Breast epithelium (tissue), 4 donors: ENCODE measurements at places on chromosomes 1 and 21. TPM values are rescaled to one million over a fixed set of nuclear protein-coding genes. Genes with fewer than 3 reads are reported as not detected.

NUAK2 gene
- total RNA-seq = 2.2 TPM

RHEX gene
- 0.98 TPM for total RNA-seq

SPATA45 gene
- not detected for total RNA-seq

TMEM269 gene
- total RNA-seq = under 0.01 TPM

PLEKHA6 gene
- 34.0 TPM for total RNA-seq

DNA sequence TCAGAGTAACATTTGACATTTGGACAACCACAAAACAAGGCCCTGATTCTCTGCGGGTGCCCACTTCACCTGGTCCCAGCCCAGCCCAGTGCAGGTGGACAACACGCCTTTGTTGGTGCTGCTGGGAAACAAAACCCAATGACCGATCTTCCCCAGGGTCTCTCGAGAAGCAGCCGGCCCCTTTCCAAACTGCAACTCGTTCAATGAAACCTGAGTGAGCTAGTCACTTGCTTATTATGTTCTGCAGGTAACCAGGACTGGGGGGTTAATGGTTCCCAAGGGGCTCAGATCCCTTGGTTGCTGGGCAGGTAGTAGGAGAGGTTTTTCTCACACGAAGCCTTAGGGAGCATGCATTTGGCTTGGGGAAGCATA is 42.9 kb downstream of the ABCG1 start:
- no peaks in the 10 kb centered on the region for H3K27me3 ChIP-seq
- DNase-seq = no peak
- H3K4me1 ChIP-seq = peaks cover 19% of the 10 kb centered on the region
- no peaks in the 10 kb centered on the region for H3K36me3 ChIP-seq

DNA sequence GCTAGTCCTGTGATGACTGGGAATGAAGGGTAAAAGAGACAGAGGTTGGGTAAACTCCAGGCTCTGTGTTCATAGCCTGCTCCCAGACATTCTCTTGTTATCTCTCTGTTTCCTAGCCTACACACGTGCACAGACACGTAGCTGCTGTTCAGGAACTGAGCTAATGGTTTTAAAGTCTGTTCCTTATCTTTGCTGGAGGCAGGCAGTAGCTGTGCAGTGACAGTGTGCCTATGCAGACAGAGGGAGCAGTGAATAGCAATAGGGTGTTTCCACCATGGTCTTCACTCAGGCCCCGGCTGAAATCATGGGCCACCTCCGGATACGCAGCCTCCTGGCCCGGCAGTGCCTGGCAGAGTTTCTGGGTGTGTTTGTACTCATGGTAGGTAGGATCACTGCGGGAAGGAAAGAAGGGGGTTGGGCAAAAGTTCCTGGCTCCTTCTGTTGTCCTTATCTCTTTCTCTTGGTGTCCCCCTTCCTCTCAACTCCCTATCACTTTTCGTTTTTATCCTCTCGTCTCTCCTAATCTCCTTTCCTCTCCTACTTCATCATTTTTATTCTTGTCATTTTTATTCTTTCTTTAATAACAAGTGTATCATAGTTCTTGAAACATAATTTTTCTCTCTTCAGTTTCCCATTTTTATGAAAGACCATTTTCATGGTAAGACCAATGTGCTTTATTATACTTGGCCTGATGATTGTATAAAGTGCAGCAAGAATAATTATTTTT is at the start of gene AQP10:
AQP10 (plus strand) TSS at position 212 of the 727 bp plus-strand sequence; CDS start at position 275, 63 bp downstream.
- H3K4me3 ChIP-seq = no peak within 1 kb of the TSS
- no peaks in the 10 kb centered on the region for H3K36me3 ChIP-seq
- H3K27me3 ChIP-seq = no peaks in the 10 kb centered on the region

DNA sequence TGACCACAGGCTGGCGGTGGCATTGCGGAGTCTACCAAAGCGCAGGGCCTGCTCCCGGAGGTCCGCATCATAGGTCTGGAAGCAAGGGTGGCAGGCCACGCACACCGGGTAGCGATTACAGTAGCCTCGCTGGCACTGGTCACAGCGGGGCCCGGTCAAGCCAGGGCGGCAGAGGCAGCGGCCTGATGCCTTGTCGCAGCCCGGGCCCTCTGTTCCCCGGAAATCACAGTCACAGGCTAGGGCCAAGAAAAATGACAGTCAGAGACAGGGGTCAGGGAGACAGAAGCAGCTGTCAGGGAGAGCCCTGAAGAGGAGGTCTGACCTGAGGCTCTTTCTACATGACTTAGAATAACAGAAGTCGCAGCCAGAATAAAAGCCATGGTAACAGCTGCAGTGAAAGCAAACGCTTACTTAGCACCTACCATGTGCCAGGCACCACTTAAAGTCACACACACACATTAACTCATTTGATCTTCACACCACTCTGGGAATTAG is 26.4 kb downstream of the LAMB3 start:
- no peak for DNase-seq
- no peak overlapping the region for H3K4me3 ChIP-seq
- H3K27ac ChIP-seq = no peak overlapping the region
- no peaks in the 10 kb centered on the region for H3K4me1 ChIP-seq
- no peaks in the 10 kb centered on the region for H3K27me3 ChIP-seq

DNA sequence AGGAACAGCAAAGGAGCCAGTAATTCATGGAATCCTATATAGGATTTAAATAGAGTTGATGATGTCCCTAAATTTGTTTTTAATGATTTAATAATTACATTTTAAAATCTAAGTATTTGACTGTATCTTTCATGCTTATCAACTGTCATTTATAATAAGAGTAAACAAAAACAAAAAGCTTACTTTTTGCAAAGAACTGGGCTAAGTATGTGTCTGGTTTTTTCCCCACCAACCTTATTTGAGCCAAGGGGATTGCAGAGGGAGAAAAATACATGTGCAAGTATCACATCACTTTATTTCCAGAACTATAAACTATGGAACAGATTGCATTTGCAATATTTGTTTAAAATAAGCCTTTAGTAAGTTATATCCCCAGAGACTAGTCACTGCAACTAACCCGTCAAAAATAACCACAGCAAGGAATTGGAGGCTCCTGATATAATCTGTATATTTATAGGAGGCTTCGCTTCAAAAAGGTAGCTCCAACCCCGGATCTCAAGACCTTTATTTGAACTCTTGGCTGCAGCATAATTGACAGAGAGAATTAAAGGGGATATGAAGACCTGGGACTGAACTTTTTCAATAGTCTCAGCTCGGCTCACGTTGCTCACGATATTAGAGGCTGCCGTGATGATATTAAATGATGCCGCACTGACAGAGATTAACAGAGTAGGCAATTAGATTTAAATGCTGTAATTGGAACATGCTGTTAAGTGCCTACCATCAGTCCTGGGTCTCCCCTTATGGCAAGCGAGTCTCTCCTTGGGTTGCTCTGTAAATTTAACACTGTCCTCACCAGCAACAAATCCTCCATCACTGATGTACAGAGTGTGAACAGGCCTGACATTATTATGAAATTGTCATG is 329.1 kb upstream of the NFIA start:
- H3K4me1 ChIP-seq = no peaks in the 10 kb centered on the region
- no peak for DNase-seq
- H3K27me3 ChIP-seq = no peaks in the 10 kb centered on the region
- no peak overlapping the region for H3K27ac ChIP-seq
- H3K36me3 ChIP-seq = no peaks in the 10 kb centered on the region

DNA sequence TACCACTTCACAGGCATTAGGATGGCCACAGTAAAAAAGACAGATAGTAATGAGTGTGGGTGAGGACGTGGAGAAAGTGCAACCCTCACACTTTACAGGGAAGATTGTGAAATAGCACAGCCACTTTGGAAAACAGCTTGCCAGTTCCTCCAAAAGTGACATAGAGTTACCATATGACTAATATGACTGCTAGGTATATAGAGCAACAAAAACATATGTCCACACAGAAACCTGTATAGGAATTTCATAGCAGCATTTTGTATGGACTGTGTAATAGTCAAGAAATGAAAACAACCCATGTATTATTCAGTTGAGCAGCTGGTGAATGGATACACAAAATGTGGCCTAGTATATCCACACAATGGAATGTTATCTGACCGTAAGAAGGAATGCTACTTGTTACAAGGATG is 30.4 kb upstream of the LBR start:
- no peak for DNase-seq
- H3K4me3 ChIP-seq = no peak overlapping the region
- H3K4me1 ChIP-seq = no peaks in the 10 kb centered on the region
- no peaks in the 10 kb centered on the region for H3K27me3 ChIP-seq
- H3K36me3 ChIP-seq = no peaks in the 10 kb centered on the region

- no peaks in the 10 kb centered on the region for H3K27me3 ChIP-seq
- peak overlapping the region; percentile 70 for H3K4me3 ChIP-seq
- no peak for DNase-seq
Measured at GRCh38 chr21:36321325-36322082, 1.5 kb downstream of the MORC3 start.

DNA sequence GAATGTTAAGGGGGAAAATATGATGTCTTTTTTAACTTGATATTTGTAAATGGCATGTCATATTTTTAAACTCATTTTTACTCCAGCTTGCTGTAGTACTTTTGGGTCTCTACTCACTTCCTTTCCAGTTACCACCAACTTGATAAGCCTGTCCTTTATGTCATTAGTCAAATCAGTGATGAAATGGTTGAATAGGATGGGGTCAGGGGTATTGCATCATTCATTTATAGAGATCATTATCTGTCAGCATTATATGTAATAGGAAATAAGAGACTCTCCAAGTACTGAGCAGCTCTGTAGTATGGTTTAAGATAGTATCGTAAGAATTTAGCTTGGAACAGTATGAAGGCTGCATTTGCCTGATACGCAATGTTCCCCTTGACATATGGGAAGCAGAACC is 227.3 kb downstream of the BRINP3 start:
- H3K4me1 ChIP-seq = no peaks in the 10 kb centered on the region
- H3K27ac ChIP-seq = no peak overlapping the region
- no peaks in the 10 kb centered on the region for H3K27me3 ChIP-seq
- no peak for DNase-seq
- no peak overlapping the region for H3K4me3 ChIP-seq
- H3K36me3 ChIP-seq = no peaks in the 10 kb centered on the region

- DNase-seq = no peak
- no peak overlapping the region for H3K4me3 ChIP-seq
- H3K27me3 ChIP-seq = no peaks in the 10 kb centered on the region
- no peaks in the 10 kb centered on the region for H3K36me3 ChIP-seq
- H3K4me1 ChIP-seq = peaks cover 16% of the 10 kb centered on the region
- H3K27ac ChIP-seq = peak overlapping the region; percentile 21
Measured at GRCh38 chr1:27438621-27439061, 46.2 kb downstream of the GPR3 start.

DNA sequence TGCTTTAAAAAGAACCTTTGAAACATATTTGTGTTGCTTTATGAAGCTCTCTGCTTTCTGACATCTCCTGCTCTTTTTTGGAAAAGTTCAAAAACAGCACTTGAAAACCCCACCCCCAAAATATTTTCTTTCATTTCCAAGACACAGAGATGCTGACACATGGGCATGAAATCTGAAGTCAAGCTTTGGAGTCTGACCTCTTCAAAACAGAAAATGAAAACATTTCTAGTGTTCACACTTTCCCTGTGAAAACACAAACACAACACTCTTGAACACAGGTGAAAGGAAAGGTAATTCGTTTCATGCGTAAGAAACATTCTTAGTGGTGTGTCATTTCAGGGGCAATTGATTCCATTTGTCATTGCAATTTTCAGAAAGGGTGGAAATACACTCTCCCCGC is 10.8 kb downstream of the NGF start:
- H3K4me1 ChIP-seq = no peaks in the 10 kb centered on the region
- H3K36me3 ChIP-seq = no peaks in the 10 kb centered on the region
- H3K4me3 ChIP-seq = no peak overlapping the region
- DNase-seq = no peak

GRCh38 chr1:206946261-206946660 is at the start of gene PIGR:
Gene PIGR (minus strand): TSS chr1:206946466. CDS start chr1:206940531, 5,935 bp downstream.
- no peaks in the 10 kb centered on the region for H3K36me3 ChIP-seq
- no peaks in the 10 kb centered on the region for H3K4me1 ChIP-seq
- H3K4me3 ChIP-seq = peak within 1 kb of the TSS; percentile 35
- DNase-seq = no peak
- no peaks in the 10 kb centered on the region for H3K27me3 ChIP-seq
- H3K27ac ChIP-seq = peak within 1 kb of the TSS; percentile 64

GRCh38 chr1:240404286-240404685 is 207.7 kb downstream of the GREM2 start:
- no peaks in the 10 kb centered on the region for H3K36me3 ChIP-seq
- H3K4me3 ChIP-seq = no peak overlapping the region
- H3K27ac ChIP-seq = no peak overlapping the region
- H3K4me1 ChIP-seq = no peaks in the 10 kb centered on the region
- no peaks in the 10 kb centered on the region for H3K27me3 ChIP-seq

GRCh38 chr1:62991152-62991551 is 207.2 kb downstream of the ATG4C start:
- no peaks in the 10 kb centered on the region for H3K36me3 ChIP-seq
- H3K27me3 ChIP-seq = no peaks in the 10 kb centered on the region
- H3K27ac ChIP-seq = no peak overlapping the region
- no peak overlapping the region for H3K4me3 ChIP-seq
